T-helper 22 cell (primary cell): ENCODE measurements at places on chromosomes 2 and 18.
A peak's percentile ranks its signal among the peaks of the same experiment; 100 is the strongest.

- no peak for DNase-seq
Measured at GRCh38 chr2:5039241-5039975, 652.8 kb upstream of the SOX11 start.

DNA sequence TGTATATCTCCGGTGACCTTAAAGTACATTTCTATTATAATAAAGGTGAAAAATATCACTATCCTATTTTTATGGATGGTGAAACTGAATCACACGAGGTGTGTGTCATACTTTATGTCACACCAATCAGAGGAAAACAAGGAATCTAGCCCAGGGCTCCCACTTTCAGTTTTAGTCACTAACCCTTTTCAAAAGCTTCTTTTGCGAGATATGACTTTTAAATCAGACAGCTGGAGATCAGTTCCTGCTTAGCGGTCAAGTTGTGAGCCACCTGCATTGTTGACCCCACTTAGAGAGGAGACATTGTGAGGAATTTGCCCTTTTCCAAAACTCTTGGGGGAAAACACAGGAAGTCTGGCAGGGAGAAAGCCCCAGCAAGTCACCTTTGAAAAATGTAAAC lies 70.5 kb downstream of the CPS1 start:
- DNase-seq, result no peak

DNA sequence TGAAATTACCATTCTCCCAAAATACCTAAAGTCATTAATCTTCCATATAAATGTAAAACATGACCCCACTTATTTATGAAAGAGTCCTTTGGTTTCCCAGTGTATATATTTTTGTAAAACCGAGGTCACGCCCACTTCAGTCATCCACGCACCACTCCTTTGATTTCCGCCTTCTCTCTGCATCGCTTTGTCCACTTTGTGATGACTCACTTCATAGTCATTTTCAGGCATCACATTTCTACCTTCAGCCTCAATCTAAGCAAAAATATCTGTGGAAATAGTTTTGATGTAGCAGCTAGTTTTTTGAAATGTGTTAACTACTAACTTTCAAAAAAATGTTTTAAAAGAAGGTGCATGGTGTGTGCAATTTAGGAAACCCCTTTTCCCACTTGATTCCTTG lies 793.5 kb upstream of the SOX11 start:
- DNase-seq, result no peak

GRCh38 chr2:30738141-30738911 lies 68.9 kb downstream of the CAPN13 start:
- DNase-seq, result no peak

DNA sequence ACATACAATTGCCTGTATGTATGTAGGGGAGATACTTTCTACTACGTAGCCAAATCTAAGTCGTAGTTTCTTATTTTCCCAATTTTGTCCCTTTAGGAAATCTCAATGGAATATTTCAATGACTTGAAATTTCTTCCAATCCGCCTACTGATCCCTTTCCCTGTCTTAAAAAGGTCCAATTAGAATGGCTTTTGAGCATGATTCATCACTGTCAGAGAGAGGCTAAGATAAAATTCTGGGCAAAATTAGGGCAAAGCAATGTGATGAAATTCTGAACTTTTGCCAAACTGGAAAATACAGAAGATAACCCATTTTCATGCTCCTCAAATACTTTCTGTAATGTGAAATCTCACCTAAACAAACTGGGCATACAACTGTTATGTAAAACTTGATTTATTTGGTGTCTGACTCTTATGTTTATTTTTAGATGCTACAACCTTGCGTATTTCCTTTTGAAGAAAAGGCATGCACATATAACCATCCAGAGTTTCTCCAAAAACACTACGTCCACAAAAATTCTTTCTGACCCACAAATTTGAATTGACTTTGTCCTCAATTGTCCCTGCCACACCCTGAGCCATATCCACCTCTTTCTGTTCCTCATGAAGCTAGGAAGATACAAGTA lies 147.1 kb downstream of the IKZF2 start:
- DNase-seq, result no peak

GRCh38 chr18:77103187-77103850 lies 29.3 kb downstream of the MBP start:
- DNase-seq, result no peak

GRCh38 chr2:237165405-237166276 lies 80.0 kb downstream of the COPS8 start:
- DNase-seq, result no peak

GRCh38 chr2:54570925-54571694 lies 115.0 kb downstream of the SPTBN1 start:
- DNase-seq, result peak; percentile 62

GRCh38 chr18:37565977-37566478 lies 430 bp upstream of the CELF4 start:
- DNase-seq, result no peak
